ENCODE measurements at places on chromosomes 4 and X.

- no peak for DNase-seq
Measured at GRCh38 chrX:134679221-134679620, 20.9 kb upstream of the PLAC1 start.

GRCh38 chr4:26179316-26179760 lies 141.5 kb upstream of the RBPJ start:
- no peak for DNase-seq

GRCh38 chr4:19700992-19701391 lies 550.7 kb upstream of the SLIT2 start:
- no peak for DNase-seq

GRCh38 chr4:154035341-154035740 lies 246.5 kb upstream of the SFRP2 start:
- no peak for DNase-seq

DNA sequence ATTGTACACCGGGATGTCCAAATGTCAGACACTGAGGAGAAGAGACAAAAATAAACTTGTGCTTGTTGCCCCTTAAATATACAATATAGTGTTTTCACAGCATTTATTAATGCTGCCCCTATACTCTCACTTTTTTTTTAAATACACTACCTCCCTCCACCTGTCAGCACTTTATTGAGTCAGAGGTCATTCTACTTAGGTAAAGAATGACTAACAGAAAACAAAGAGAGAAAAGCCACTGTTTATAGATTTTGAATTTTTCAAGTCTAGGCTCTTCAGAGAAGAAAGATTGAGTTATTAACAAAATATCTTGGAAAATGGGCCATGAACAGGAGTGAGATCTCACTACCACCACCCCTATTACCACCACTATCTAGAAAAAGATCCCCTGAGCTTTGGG lies 58.1 kb downstream of the NIPAL1 start:
- no peak for DNase-seq

DNA sequence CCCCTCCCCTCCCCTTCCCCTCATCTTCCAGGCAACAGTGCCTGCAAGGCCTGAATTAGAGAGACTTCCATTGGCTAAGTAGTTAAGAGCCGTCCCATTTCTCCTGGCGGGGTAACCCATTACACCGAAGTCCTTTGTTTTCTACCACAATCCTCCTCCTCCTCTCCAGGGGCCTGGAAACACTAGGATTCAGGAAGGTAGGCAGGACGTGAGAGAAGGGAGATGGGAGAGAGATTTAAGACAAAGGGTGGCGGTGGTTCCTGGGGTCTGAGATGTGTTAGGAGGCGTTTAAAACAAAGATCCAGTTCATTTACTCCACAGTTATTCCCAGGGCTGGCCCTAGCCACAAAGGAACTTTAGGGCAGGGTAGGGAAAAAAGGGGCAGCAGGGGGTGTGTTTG lies 28.0 kb downstream of the NYX start:
- no peak for DNase-seq

DNA sequence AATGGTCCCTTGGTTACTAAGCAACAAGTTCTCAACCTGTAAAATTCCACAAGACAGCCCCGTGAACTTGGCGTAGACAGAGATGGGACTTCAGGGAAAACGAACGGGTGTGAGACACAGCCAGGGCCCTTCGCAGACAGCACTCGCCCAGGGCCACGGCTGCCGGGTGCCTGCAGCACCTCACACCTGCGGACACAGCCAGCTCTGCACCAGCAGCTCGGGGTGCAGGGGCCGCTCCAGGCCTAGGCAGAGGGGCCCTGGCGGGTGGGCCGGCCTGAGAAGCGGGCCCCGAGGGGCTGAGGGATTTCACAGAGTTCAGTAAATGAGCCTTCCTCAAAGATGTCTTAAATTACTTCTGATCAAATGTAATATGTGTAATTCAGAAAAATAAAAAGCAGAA lies 34.0 kb downstream of the GAK start:
- DNase-seq: no peak

DNA sequence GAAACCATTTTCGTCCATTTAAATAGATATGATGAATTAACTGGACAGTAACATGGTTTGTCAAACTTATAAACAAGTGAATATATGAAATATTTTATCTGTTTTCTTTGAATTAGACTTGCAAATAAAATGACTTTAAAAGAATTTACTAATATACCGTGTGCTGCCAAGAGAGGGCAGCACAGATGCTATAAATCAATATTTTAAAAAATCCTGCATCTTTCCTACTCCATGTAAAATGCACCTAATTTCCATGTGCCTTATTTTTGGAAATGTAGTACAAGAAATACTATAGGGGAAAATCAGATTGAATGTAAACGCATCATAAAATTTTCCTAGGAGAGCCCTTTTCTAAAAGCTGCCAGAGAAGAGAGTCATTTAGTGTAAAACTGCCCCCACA lies 62.2 kb downstream of the PRKX start:
- no peak for DNase-seq

DNA sequence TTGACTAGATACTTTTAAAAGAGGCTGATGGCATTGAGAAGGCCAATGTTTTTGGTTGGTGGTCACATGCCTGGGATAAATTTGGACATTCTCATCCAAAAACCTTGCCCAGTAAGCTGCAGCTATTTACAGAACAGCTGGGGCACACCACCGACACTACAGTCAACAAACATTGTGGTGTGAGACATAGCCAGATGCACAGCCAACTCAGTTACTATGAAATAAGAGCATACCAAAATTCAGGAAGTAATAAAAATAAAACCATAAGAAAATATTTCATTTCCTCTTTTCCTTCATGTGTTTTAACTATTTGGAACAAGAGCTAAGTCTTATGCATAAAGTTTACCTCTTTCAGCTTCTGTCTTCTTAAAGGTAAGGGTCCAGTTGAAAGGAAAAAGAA lies 8.8 kb downstream of the PPM1K start:
- no peak for DNase-seq

DNA sequence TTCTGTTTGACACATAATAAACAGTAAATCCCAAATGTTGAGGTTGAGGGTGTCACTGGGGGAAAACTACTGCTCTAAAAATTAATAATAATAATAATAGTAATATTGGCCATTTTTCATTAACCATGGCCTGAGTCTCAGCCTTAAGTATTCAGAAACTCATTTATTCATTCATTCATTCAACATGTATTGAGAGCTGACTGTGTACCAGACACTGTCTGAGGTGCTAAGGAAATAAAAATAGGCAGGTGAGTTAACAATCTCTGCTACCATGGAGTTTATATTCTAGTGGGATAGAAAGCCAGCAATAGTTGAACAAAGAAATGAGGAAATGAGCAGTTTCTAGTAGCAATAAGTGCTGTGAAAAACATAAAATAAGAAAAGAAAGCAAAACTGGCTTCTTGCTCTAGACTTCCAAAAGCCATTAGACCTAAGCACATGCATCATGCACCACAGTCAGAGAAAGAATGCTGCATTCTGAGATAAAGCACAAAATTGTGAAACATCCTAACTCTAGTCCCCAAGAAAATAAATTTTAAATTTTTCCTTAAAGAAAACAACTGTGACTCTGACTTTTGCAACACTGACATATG lies 278.7 kb downstream of the RCHY1 start:
- DNase-seq: no peak

DNA sequence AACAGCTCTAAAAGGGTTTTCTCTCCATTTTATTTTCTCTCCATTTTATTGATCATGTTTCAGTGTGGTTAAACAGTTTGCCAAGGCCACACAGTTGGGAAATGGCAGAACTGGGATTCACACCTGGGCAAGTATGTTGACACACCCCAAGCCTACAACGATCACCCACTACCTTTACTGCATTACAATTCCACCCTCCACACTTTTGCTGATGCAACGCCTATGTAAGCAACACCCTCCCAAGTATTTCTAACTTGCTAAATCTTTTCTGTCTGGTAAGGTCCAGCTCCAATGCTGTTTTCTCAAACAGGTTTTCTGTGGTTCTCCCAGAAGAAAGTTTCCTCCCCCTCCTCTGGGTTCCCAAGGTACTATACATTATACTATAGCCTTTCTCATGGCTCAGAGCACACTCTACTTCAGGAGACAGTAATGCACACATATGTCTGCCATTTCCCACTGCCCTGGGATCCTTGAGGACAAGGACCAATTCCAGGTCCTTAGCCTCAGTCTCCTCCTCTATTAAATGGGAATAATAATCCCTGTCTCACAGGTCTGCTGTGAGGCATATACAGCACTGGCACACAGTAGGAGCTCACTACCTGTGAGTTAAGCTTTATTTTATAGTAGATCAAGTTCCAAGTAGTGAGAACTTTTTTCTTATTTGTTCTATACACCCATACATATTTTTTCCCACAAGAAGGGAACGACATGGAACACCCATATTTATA lies 27.9 kb downstream of the IQSEC2 start:
- no peak for DNase-seq

GRCh38 chr4:111400741-111401140 lies 744.5 kb upstream of the FAM241A start:
- peak; percentile 62 for DNase-seq

GRCh38 chr4:181443021-181443420 lies 800.2 kb upstream of the TENM3 start:
- no peak for DNase-seq

- no peak for DNase-seq
Measured at GRCh38 chr4:139735381-139736273, 70.0 kb downstream of the MGST2 start.
